Left renal pelvis (tissue), 4 donors: ENCODE measurements at places on chromosomes 7 and 10.

- DNase-seq: no peak
These were observed 35.1 kb downstream of the EGFR start for GRCh38 chr7:55053651-55054571.

DNA sequence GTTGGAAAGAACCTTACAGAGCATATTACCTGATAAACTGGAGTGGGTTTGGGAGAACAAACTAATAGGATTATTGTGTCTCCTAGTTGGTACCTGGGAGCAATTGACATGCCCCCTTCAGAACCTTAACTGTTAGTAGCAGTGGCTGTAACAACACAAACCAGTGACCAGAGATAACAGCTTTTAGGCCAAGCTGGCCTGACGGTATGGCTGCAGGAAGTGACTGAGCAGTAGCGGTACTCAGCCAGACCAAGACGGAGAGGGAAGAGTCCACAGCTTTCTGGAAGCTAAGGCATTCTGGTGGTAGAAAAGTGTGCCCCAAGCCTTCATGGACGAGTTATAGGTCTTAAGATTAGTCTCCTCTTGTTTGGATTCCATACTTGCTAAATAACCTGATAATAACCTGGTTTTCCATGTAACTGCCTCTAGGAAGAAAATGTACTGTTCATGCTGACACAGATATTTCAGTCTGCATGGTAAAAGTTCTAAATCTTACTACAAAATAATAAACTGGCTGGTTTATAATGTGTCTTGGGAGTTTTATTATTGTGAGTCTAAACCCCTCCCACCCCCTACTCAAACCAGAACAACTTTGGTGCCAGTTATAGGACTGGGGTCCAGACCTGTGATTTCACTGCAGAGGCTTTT is 11.3 kb downstream of the NOLC1 start:
- DNase-seq: no peak

DNA sequence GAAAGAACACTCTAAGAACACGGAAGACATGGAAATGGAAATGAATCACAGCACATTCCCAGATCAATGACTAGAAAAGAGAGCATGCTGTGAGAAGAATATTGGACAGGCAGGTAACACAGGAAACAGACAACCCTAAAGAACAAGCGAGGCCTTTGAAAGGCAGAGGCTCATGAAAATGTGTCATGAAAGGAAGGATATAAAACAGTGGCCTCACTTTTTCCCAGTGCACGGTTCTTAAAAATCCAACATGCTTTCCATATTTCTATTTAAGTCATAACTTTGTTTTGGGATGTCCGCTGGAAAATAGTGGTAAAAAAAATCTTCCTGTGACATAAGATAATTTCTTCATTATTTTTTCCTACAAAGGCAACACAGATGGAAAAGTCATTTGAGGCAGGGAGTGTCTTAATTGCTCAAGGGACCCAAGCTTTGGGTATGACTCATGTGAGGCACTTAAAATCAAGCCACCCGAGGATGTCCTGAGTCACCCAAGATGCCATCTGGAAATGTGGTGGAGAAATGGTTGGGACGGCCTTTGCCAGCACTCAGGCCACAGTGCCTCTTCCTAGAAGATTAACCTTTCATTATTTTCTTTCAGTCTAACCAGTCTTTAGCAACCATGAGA is 17.0 kb downstream of the ITIH5 start:
- DNase-seq: no peak

GRCh38 chr10:132865171-132865631 is 77.2 kb downstream of the CFAP46 start:
- no peak for DNase-seq

DNA sequence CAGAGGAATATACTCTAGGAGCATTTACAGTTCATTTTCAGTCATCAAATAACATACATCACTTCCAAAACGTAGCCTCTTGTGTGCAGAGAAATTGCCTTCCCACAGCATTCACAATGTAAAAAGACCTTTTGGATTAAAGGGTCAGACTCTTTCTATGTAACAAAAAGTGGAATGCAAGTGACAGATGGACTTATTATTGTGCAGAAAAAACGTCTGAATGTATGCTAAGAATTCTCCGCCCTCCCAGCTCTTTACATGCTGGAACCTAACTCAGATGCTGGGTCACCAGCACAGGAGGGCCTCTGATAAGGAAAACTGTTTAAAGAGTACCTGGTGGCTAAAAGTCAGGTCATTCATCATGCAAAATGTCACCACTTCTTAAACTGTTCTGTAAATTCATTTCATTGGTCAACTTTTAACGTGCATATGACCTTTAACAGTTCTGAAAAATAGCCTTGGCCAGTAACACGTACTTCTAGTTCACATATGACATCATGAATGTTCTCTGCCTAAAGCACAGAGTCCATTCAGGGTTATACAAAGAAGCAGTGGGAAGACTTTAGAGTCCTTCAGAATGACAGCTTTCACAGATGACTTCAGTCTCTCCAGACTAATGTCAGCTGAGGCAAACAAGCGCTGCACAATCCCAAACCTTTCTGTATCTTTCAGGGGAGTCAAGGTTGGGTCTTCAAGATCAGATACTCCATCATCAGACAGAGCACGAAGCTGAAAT is 58.6 kb downstream of the GSDME start:
- no peak for DNase-seq

DNA sequence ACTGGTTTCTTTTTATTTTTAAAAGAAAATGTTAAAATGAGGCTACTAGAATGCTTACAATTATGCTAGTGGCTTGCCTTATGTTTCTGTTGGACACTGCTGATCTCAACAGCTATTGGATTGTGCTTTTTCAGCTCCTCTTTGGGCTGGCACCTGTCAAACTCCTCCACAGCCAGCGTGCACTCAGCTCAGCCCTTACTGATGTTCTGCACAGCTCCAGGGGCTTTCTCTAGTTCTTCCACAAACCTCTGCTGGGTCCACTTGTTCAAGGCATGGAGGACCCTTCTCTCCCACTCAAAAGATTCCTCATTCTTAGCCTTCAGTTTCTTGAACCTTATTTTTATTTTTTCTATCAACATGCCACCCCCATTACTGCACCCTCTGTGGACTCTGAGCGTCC is 96.0 kb downstream of the VIPR2 start:
- DNase-seq: no peak

- DNase-seq: no peak
These were observed 393.8 kb downstream of the EXOC4 start for GRCh38 chr7:133646472-133647315.

DNA sequence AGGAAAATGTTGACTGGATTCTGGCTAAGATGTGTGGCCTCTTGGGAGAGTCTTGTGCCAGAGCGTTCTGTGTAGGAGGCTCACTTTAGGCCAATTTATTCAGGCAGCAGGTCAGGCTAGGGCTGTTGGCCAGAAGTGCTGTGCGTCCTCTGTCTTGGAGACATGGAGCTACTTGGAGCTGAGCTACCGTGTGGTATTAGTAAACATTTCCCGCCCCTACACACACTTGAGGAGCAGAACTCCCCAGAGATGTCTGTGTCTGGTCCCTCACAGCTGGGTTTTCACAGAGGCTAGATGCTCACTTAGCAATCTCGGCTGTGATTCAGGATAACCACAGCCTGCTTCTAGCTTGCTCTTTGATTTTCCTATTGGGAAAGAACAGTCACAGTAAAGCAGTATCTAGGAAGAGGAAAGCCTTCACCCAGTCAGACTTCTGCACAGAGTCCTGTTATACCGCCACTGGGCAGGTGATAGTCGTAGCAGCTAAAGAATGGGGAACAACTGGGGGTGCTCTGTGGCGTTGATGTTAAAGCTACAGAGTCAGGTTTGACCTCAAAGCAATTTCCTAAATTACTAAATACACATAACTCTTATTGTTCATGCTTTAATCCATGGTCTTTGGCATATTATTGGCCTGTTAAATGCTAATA is 86.7 kb downstream of the MDFIC start:
- DNase-seq: no peak

DNA sequence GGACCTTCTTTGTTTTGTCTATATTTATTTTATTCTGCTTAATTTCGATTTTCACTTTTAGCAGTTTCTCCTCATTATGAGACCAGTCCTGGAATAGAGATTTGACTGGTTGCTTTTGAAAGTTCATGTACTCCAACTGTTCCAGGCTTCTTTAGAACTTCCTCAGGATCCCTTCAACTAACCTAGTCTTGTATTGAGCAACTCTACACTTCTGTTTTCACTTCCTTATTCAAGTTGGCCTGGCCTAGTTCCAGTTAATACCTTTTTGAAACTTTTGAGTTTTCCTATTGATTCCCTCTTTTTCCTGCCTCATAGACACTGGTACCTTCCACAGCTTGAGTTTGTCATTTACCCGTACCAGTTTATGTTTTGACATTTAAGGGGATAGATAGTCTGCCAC is 421.7 kb downstream of the ATRNL1 start:
- DNase-seq: no peak

- no peak for DNase-seq
These were observed 1.0 kb upstream of the PSMC2 start for GRCh38 chr7:103346396-103346795.

DNA sequence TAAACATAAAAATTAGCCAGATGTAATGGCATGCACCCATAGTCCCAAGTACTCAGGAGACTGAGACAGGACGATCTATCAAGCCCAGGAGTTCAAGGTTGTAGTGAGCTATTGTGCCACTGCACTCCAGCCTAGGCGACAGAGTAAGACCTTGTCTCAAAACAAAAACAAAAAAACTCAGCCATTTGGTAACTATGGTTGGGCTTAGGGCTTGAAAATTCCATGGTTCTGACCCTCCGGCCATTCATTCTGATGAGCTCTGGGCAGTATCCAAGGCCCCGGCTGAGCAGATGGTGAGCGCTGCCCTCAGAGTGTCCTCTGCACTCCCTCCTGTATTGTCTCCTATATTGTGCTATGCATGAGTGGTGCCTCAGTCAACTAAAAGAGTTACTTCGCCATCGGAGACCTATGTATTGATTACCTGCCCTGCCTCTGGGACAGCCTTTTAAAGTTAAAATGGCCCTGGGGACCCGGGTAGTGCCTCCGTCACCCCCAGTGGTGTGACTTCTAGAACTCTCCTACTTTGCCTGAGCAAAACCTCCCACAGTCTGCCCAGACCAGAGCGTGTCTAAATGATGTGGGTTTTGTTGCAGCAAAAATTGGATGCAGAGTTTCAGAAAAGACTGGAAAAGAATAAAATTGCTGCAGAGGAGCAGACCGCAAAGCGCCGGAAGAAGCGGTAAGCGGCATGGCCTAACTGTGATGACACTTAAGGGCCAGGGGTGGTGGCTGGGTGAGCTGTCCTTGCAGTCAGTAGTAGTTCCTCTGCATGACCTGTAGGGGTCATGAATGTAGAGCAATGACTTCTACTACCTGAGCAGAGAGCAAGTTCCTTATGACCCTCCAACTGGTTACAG is 8.1 kb downstream of the PRKRIP1 start:
- no peak for DNase-seq

DNA sequence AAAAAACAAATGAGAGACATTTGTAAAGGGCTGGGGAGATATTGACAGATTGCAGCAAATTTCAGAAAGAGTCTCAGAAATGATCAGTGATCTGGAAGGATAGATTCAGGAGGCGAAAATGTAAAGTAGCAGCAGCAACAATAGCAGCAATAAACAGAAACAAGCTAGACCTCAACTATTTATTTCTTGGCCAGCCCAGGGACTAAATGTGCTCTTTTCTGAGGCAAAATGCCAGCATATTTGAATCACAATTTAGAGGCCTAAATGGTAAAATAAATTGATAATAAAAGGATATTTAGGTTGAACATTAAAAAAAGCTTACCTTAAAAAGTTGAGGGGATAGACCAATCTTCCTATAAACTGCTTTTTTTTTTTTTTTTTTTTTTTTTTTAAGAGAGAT is 134.6 kb upstream of the ITGB1 start:
- DNase-seq: no peak

GRCh38 chr10:36345807-36346206 is 703.7 kb upstream of the FZD8 start:
- DNase-seq: no peak

- DNase-seq: no peak
These were observed 278.3 kb upstream of the SP8 start for GRCh38 chr7:21064698-21065648.

DNA sequence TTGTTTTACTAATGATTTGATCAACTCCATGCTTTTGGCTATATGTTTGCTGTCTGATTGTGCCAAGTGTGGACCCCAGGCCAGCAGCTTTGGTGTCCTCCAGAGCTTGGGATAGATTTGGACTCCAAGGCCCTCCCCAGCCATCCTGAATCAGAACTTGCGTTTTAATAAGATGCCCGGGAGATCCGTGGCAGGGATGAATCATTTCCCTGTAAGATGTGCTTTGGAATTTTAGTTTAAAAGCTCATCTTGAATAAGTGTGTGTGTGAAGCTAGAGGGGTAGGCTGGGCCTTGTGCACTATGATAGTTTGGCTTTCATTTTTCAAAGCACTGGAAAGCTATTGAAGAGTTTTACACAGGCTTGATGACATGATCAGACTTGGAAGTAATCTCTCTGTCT is 66.2 kb upstream of the SDK1 start:
- DNase-seq: no peak

GRCh38 chr7:7816084-7816483 is 97.7 kb upstream of the RPA3 start:
- DNase-seq: no peak
